HCT116 (cell line): ENCODE measurements at places on chromosomes 16 and 17. TPM values are rescaled to one million over a fixed set of nuclear protein-coding genes. Genes with fewer than 3 reads are reported as not detected.

DNA sequence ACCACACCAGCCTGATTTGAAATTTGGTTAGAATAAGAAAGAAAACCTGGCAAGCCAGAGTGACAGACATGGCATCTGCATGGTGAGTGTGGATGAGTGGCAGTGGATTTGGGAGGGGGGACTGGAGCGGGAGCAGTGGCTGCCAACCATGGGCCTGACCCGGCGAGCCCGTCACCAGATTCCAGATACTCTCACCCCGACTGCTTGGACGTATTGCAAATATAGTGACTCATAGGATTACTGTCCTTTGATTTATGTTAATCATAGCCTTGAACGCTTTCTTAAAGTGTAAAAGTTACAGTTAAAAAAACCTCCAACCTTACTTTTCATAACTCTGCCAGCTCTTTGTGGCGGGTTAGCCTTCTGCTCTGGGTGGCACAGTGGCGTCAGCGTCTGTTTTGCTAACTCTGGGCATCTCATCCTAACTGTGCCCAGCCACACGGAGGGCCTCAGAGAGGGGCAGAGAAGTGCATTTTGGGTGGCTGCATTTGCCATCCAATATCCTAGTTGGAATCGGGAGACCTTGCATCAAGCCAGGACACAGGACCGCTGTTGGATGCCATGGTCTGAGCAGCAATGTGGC, 26.8 kb upstream of the FOXK2 start:
- 0 out of 2 replicates have a peak, but pooled peaks cover 3% of the 10 kb centered on the region for H3K36me3 ChIP-seq
- no peak overlapping the region for H3K4me3 ChIP-seq
- H3K4me1 ChIP-seq: peaks cover 39% of the 10 kb centered on the region
- no peak for DNase-seq
- peak overlapping the region; percentile 76; the same call in 1 of the 2 replicates for H3K27ac ChIP-seq

- DNase-seq: peak; percentile 21
- no peaks in the 10 kb centered on the region for H3K36me3 ChIP-seq
- H3K4me1 ChIP-seq: peaks cover 6% of the 10 kb centered on the region; the same call in 1 of the 2 replicates
Measured at GRCh38 chr16:66324815-66325515, 41.5 kb upstream of the CDH5 start.

- no peaks in the 10 kb centered on the region for H3K27me3 ChIP-seq
- DNase-seq: no peak
- H3K4me3 ChIP-seq: no peak overlapping the region
- peaks cover 20% of the 10 kb centered on the region; the same call in 1 of the 2 replicates for H3K36me3 ChIP-seq
- no peaks in the 10 kb centered on the region for H3K4me1 ChIP-seq
Measured at GRCh38 chr16:87421003-87421912, 29.1 kb downstream of the MAP1LC3B start.

DNA sequence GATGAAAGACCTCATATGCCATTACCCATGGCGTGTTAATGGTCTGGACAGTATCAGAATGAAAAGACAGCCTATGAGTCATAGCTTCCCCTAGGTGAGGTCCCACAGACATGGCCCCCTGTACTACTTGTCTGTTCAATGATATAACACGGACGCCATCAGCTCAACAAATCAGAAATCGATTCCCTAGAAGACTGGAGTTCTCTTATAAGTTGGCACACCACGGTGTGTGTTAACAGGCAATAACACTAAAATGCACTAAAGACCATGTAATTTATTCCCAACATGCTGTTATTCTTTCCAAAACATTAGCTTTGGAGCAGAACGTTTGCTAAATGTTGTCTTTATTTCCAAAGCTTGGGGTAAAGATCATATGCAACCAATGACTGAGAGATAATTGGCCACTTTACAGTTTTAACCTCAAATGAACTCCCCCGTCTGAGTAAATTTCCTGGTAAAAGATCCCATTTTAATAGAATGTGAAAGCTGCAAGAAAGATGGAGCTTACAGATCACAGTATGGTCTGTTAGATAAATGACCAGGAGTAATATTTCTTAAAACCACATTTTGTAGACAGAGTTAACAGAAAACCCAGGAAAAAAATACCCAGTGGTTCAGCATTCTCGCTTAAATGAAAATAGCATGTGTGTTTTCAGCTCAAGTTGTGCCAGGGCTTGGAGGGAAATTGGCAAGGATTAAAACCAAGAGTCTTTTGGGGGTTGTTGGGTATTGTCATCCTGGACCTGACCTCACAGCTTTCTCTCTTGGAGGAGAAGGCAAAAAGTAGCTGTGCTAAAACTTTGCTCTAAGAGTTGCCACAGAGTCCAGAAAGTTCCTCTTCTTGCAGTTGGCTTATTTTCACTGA, 65.9 kb downstream of the PCTP start:
- no peaks in the 10 kb centered on the region for H3K4me1 ChIP-seq
- no peak for DNase-seq
- peaks cover 71% of the 10 kb centered on the region for H3K27me3 ChIP-seq
- H3K36me3 ChIP-seq: no peaks in the 10 kb centered on the region

DNA sequence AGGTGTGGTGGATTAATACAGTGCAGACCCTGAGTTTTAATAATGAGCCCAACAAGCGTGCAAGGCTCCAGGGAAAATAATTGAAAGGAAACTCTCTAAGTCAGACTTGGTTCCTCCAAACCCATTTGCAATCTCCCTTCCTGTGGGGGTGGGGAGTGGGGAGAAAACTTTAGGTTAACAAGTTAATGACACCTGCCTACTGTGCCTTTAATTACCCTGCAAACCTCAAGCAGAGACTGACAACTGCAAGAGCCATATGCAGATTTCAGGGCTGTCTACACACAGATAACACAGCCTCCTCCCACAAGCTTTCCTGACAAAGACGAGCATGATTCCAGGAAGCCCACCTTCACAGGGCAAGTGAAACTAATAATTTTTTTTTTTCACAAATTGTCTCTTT, 359.3 kb downstream of the HS3ST4 start:
- no peak for DNase-seq
- no peaks in the 10 kb centered on the region for H3K36me3 ChIP-seq
- H3K4me3 ChIP-seq: no peak overlapping the region
- no peak overlapping the region for H3K27ac ChIP-seq

- peaks cover 15% of the 10 kb centered on the region for H3K4me1 ChIP-seq
- H3K27me3 ChIP-seq: no peaks in the 10 kb centered on the region
- no peak overlapping the region for H3K27ac ChIP-seq
- H3K4me3 ChIP-seq: peak overlapping the region; percentile 46
Measured at GRCh38 chr16:3938843-3939624, 58.5 kb upstream of the CREBBP start.

DNA sequence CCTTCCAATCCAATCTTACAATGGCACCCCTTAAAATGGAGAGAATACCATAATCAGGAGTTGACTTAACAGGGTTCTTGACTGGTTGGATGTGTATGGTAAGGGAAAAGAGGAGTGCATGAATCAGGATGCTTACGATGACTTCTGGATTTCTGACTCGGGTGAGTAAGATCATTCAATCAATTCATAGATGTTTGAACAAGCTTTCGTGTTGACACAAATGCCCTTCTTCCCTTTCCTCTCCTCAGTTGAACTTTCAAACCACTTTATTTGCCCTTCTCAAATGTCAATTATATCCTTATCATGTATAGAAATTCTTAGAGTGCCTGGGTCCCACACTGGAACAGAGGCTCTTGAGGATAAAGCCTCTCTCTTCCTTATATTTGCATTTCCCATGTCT, 25.9 kb downstream of the ABCC12 start:
- no peak overlapping the region for H3K27ac ChIP-seq
- DNase-seq: no peak
- H3K4me1 ChIP-seq: peaks cover 10% of the 10 kb centered on the region
- H3K27me3 ChIP-seq: no peaks in the 10 kb centered on the region
- no peaks in the 10 kb centered on the region for H3K36me3 ChIP-seq

DNA sequence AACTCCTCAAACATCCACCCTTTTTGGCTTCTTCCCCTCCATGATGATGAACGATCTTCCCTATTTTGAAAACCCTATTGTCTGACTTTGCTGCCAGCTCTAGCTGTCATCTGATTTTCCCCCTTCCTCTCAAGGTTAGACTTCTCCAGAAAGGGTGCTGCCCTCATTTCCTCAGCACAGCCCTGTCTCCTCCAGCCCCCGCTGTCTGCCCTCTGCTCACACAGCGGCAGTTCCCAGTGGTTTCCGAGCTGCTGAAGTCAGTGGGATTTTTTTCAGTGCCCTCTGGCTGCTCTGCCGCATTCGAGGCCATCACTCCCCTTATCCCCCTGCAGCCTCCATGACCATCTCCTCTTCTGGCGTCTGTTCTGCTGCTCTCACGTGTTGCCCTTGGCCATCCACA, 26.6 kb upstream of the C17orf107 start:
- no peaks in the 10 kb centered on the region for H3K36me3 ChIP-seq
- no peak overlapping the region for H3K4me3 ChIP-seq
- H3K4me1 ChIP-seq: no peaks in the 10 kb centered on the region
- H3K27ac ChIP-seq: no peak overlapping the region

DNA sequence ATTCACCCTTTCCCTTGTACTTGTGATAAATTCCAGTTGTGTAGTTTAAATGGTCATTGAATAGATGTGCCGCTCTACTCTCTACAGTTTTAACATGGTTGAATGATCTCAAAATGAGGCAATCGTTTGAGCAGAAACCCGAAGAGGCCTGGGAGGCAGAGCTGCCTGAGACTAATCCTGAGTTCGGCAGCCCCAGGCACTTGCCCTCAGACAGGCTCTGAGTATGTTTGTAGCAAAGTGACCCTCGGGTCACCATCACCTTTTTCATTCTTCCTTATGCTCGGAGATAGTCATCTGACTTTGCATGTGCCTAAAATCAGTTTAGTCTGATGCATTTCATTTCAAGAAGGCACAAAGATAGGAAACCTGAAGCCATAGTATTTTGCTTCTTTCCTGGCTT, 184.0 kb upstream of the RBFOX1 start:
- no peaks in the 10 kb centered on the region for H3K36me3 ChIP-seq
- no peak overlapping the region for H3K27ac ChIP-seq
- H3K27me3 ChIP-seq: no peaks in the 10 kb centered on the region
- H3K4me1 ChIP-seq: no peaks in the 10 kb centered on the region
- H3K4me3 ChIP-seq: no peak overlapping the region

DNA sequence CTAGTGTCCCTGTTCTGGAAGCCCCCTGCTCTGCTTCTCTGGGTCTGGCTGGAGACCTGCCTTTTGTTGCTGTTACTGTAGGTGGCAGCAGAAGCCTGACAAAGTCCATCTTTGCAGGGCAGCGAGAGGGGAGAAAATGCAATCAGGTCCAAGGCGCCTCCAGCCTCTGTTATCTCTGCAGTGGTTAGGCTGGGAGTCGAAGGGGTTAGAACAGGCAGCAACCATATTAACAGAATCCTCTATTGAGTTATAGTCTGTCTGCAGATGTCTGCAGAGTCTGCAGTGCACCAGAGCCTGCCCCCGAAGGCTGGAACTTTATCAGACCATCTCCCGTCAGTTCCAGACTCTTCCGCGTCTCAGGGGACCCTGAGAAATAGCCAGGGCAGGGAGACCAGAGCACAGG, 404.9 kb upstream of the EEF2KMT start:
- peaks cover 5% of the 10 kb centered on the region; the same call in 1 of the 2 replicates for H3K27me3 ChIP-seq
- no peak overlapping the region for H3K4me3 ChIP-seq
- no peaks in the 10 kb centered on the region for H3K36me3 ChIP-seq

GRCh38 chr17:70582777-70583176, 413.4 kb downstream of the KCNJ2 start:
- H3K36me3 ChIP-seq: no peaks in the 10 kb centered on the region
- DNase-seq: no peak
- no peak overlapping the region for H3K27ac ChIP-seq
- H3K4me3 ChIP-seq: no peak overlapping the region
- H3K4me1 ChIP-seq: no peaks in the 10 kb centered on the region

- H3K4me1 ChIP-seq: no peaks in the 10 kb centered on the region
- H3K4me3 ChIP-seq: no peak overlapping the region
- H3K36me3 ChIP-seq: no peaks in the 10 kb centered on the region
- no peak overlapping the region for H3K27ac ChIP-seq
- DNase-seq: peak; percentile 42
Measured at GRCh38 chr17:77649717-77650211, 308.7 kb upstream of the TNRC6C start.

DNA sequence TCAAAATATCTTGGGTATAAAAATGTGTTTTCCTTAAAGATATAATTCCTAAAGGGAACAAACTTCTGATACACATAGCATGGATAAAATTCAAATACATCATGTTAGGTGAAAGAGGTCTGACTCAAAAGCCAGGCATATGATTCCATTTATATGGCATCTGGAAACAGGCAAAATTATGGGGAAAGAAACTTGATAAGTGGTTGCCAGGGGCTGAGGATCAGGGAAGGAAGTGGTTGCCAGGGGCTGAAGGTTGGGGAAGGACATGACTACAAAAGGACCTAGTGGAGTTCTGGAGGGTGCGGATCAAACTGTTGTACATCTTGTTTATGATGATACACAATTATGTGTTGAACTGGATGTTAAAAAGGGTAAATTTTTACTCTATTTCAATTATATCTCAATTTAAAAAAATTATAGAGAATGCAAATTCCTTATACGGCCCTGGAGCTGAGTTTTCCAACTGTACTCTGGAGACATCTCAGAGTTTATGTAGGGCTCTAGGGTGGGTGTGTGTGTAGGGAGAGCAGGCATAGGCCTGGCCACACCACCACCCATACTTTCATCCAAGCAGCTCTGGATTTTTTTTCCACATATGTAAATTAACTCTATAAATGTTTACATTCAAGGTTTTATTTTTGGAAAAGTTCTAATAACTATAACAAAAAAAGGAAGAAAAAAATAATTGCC, 55.0 kb downstream of the AMFR start:
- H3K4me3 ChIP-seq: no peak overlapping the region
- no peak overlapping the region for H3K27ac ChIP-seq
- peaks cover 14% of the 10 kb centered on the region; the same call in 1 of the 2 replicates for H3K4me1 ChIP-seq
- H3K36me3 ChIP-seq: peaks cover 9% of the 10 kb centered on the region
- no peaks in the 10 kb centered on the region for H3K27me3 ChIP-seq

DNA sequence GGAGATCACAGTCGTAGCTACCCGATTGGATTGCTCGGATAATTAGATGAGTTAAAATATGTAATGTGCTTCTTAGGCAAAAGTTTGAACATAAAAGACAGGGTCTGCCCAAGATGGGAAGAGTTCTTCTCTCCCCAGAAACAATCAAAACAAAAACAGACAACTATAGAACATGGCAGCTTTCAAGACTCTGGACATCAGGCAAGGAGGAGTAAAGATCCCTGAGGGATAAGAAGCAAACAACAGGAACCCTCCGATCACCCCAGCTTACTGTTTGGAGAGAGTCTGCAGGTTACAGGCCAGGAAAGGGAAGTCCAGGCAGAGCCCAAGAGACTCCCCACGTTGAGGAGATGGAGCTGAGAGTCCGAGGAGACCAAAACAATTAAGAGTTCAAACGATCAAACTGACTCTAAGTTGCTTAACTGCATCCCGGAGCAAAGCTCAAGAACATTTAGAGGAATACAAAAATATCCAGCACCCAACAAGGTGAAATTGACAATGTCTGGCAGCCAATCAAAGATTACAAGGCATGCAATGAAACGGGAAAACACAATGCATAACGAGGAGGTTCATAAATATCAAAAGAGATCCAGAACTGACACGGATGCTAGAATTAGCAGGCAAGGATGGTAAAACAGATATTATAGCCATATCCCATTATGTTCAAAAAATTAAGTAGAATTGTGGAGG, 3.9 kb downstream of the ASGR2 start:
- no peaks in the 10 kb centered on the region for H3K27me3 ChIP-seq
- no peaks in the 10 kb centered on the region for H3K4me1 ChIP-seq
- H3K4me3 ChIP-seq: no peak overlapping the region
- no peak for DNase-seq
- H3K27ac ChIP-seq: no peak overlapping the region

Gene DNAI2
- not detected for total RNA-seq

Gene KRTAP4-1
- not detected for total RNA-seq

Gene KRT24
- total RNA-seq: not detected

Gene HSPB9
- not detected for total RNA-seq
